Activated T-cell treated with anti-CD3 and anti-CD28 coated beads, Interleukin-2, amount 50 U/mL, for 4 hours (primary cell): ENCODE measurements at places on chromosomes 7 and 10. TPM values are rescaled to one million over a fixed set of nuclear protein-coding genes. Genes with fewer than 3 reads are reported as not detected.
A peak's percentile ranks its signal among the peaks of the same experiment; 100 is the strongest.

Gene XRCC2
- 8.2 TPM for total RNA-seq

Gene ZPBP
- not detected for total RNA-seq

Gene SPDYE1
- not detected for total RNA-seq

Gene CTAGE6
- total RNA-seq: 0.21 TPM

Gene INSYN2A
- total RNA-seq: not detected

Gene HIP1
- total RNA-seq: 1.3 TPM

Gene MSANTD7
- 33.0 TPM for total RNA-seq

Gene TFAM
- 136 TPM for total RNA-seq

Gene CAMK1D
- 7.8 TPM for total RNA-seq

- no peak for DNase-seq
Measured at GRCh38 chr10:26755443-26755903, 58.0 kb downstream of the PDSS1 start.

DNA sequence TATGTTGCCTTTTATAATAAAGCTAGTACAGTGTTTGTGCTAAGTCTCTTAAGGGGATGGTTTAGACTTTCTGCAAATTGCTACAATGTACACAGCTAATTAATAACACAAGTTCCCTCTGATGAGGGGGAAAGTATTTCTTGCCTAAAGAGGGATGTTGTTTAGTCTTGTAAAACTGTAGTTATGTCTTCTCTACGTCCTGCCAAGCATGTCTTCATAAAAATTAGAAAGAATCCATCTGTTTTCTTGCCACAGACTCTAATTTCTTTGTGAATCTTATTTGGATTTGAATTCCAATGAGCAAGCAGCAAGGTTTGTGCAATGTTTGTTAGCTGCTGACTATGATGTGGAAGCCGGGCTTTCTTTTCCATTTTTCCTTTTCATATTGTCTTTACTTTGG lies 28.2 kb downstream of the ADARB2 start:
- no peak for DNase-seq

DNA sequence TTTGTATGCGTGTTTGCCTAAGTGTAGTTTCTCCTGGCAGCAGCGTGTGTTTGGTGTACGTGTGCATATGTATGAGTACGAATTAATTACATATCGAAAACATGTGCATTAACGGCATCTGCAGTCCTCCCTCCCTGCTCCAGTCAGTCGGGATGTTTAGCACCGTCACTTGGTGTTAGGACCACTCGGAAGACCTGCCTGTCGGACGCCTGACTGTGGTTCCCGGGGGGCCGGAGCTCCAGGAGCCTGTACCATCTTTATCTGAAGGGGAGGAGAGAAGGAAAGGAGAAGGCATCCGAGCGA lies 1.1 kb upstream of the CNTNAP2 start:
- DNase-seq: no peak

- DNase-seq: no peak
Measured at GRCh38 chr10:88896372-88896993, 16.4 kb downstream of the STAMBPL1 start.

GRCh38 chr10:101536800-101537199 lies 51.3 kb downstream of the POLL start:
- no peak for DNase-seq

DNA sequence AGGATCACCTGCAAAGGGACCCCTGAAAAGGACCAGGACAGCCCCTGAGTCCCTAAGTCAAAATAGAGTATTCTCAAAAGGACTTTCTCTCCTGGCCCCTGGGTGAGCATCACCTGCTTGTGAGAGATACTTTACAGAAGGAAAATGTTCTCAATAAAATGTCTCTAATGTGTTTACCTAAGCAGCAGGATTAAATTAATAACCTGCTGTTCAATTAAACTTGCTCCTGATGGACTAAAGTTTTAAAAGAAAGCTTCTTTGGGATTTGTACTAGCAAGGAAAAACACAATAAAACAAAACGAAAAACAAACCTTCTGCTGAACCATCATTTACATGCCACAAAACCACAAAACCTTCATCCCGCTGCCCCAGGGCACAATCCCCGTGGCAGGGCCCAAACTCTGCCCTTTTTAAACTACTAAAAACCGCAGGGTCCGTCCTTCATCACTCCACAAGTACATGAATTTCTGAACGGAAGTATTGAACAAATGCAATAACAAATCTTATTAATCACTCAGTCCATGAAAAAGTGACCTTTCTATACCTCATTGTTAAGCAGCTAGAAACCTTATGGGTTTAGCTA lies 197.7 kb downstream of the TCERG1L start:
- DNase-seq: no peak

DNA sequence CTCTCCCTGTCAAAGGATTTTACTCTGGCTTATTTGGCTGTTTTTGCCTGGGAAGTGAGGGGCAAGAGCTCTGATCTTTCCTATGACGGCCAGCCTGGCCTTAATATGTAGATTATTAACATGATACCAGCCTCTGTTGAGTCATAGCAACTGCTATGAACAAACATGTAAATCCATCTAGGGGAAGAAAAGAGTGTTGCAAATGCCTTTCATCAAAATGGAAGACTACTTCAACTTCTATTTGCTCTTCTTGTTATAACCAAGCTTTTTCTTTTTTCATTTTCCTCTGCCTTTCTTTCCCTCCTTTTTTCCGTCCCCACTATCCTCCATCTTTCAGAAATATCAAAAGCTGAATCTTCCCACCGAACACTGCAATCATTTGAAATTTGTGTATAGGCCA lies 46.6 kb downstream of the BTRC start:
- DNase-seq: no peak

DNA sequence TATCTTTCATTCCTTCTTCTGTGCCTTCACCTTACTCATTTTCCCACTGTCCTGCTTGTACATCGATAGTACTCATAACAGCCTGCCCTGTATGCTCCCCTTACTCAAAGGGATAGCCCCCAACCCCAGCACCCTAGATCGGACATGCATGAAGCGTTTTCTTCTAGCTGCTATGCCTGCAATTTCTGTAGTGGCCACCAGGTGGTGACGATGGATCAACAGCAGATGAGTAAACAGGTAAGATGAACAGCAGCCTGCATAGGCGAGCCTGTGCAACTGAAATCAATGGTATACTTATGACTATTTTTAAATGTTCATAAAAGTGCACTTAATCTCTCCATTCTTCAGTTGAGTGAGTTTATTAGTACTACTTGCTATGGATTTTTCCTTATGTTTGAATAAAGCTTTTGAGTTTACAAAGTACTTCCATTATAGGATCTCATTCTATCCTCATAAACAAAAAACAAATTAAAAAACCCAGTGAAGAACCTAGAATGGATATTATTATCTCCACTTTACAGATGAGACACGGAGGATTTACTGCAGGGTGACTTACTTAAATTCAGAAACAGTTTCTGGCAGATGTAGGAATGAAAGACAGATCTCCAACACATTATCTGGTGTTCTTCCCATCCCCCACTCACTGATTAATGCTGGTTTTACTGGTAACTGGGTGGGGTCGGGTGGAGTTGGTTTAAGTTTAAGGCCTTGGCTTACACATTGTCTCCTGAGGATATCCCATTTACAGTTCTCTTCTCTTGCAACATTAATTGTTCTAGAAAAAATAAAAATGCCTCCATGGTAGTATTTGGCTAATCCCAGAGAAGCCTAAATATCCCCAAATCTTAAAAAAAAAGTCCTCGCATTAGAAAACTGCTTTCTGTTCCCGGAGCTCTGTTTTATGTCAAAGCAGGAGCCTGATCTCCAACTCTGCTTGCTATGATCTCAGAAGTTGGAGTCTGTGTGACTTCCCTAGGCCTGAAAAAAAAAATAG lies 222.1 kb downstream of the GLI3 start:
- DNase-seq: no peak

GRCh38 chr7:135763261-135763660 lies 14.6 kb upstream of the FAM180A start:
- no peak for DNase-seq

- no peak for DNase-seq
Measured at GRCh38 chr7:18393465-18394118, 102.0 kb upstream of the HDAC9 start.

GRCh38 chr7:101817471-101818286 lies at the start of gene CUX1:
Gene CUX1 (plus strand): TSS chr7:101817626. CDS start chr7:101817640, 14 bp downstream.
- DNase-seq: peak; percentile 23

DNA sequence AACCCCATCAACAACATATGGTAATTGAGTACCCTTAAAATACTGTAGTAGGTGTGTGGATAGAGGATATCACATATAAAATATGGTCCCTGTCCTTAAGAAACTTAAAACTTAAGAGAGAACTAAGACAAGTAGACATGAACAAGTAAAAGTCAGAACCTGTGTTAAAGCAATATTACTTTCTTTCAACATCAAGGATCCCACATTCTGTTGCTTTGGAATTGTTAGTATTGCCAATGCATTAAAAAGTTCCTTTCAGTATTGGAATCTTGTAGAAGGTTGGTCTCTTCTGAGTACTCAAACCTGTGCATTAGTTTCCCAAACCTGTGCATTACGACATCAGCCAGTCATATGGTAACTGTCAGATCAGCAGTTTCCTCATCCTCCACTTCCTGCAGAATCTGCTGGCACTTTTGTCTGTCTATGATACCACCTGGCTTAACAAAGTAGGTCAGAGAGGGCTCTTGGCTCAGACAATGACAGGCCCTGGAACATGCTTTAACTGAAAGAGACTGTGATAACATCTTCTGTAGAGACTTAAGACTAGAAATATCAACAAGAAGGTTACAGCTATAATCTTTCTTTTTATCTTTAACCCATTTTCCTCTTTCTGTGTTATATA lies 56.5 kb downstream of the CCDC71L start:
- no peak for DNase-seq

- DNase-seq: no peak
Measured at GRCh38 chr7:108055611-108056021, 52.7 kb upstream of the LAMB1 start.

- DNase-seq: no peak
Measured at GRCh38 chr7:34849163-34849960, 187.9 kb downstream of the DPY19L1 start.

- DNase-seq: no peak
Measured at GRCh38 chr7:99098824-99099498, 44.9 kb downstream of the SMURF1 start.

DNA sequence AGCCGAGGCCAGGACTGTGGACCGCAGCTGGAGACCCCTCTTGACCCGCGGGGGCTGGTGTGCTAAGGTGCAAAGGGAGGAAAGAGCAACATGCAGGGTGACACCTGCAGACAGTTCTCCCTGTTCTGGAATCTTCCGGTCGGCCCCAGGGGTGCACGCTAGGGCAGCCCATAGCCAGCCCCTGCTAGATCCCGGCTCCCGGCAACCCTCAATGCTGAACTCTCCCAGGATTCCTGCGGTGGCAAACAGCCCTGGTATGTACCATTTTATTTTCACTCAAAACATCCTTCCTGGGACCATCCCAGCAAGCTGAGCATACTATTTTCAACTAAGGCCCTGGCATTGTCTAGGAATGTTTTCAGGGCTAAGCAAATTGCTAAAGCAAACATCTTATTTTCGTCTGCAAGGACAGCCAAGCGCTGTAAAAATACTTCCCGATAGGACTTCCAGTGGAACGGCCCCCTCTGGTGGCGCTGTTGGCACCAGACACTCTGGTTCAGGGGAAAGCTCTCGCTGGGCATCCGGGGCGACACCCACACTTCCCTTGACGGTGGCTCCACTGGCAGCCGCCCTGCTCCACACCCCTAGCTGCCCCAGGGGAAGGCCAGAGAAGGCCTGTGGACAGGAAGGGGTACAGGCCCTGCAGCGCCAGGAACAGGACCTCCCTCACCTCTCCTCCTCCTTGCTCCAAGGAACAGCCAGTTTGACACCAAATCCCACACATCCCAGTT lies 99.4 kb downstream of the CTBP2 start:
- DNase-seq: no peak

- DNase-seq: no peak
Measured at GRCh38 chr10:43215758-43216455, 51.0 kb downstream of the RASGEF1A start.

GRCh38 chr10:49679480-49679893 lies at the start of gene C10orf53:
Gene C10orf53 (plus strand): TSS chr10:49679651. CDS start chr10:49679698, 47 bp downstream.
- no peak for DNase-seq

DNA sequence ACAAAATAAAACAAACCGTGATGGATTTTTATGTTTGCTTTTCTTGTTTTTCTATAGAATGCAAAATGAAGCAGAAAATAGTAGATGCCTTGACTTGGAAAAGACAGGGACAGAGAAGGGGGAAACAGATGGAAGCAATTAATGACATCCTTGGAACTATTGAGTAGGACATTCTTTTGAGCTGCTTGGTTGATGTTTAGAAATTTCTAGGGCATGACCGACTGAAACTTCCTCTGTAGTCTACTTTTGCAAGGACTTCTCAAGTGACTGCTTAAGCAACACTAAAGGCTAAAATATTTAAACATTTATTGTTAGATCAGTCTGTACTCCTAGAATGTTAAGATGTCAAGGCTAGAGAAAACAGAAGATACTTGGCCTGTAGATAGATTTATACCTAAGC lies 49.4 kb downstream of the VCL start:
- no peak for DNase-seq

- no peak for DNase-seq
Measured at GRCh38 chr10:10092581-10092980, 925.1 kb upstream of the CELF2 start.

- no peak for DNase-seq
Measured at GRCh38 chr7:102908676-102909075, 4.1 kb upstream of the LRRC17 start.

DNA sequence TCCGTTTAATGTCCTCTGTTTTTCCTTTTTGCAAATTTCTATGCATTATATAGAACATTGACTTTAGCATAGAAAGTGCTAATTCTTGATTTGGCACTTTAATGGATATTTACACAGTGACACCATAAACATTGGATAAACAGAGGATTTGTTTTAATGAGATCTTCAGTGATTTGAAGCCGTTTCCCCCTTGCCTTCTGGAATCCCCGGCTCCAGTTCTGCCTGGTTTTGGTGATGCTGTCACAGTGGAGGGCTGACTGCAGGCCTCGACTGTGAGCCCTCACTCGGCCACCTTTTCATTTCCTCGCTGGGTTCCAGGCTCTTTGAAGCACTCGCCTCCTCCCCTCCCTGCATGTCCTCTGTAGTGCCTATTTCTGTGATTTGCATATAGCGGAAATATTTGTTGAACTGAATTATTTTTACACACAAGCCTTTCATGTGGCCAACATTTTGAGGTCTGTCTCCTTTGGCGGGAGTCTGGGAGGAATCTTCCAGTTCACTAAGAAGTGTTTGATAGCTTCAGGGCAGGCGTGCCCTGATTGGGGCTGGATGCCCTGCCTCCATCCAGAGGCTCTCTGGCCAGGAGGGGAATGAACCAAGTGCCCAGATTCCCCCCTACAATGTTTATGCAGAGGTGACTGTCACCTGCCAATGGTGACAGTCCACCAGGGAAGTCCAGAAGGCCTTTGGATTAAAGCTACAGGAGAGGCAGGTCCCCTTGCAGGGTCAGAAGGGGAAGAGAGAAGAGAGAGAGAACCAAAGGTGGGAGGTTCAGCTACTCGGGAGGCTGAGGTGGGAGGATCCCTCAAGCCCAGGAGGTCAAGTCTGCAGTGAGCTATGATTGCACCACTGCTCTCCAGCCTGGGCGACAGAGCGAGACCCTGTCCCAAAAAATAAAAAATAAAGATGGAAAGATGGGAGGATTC lies 67.5 kb downstream of the CUX1 start:
- DNase-seq: no peak
